Naive thymus-derived CD4-positive, alpha-beta T cell (primary cell): ENCODE measurements at places on chromosomes 6 and 20.

GRCh38 chr20:57211908-57212533 lies 54.4 kb downstream of the BMP7 start:
- DNase-seq = no peak

DNA sequence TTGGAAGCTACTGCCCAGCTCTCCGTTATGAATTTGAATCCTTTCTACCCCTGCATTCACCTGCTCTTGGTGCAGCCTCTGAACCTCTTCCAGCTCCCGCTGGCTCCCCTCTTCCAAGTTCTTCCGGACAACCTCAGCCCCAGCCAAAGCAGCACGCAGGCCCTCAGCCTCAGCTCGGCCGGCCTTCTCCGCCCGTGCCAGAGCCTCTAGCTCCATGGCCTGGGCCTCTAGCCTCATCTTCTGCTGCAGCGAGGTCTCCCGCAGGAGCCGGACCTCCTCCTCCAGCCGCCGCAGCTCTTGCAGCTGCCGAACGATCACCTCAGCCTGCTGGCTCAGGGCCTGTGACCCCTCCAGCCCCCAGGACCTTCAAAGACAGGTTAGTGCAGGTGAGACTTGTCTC lies 3.2 kb downstream of the CCHCR1 start:
- no peak for DNase-seq

GRCh38 chr20:2130062-2130591 lies 28.5 kb downstream of the STK35 start:
- no peak for DNase-seq

DNA sequence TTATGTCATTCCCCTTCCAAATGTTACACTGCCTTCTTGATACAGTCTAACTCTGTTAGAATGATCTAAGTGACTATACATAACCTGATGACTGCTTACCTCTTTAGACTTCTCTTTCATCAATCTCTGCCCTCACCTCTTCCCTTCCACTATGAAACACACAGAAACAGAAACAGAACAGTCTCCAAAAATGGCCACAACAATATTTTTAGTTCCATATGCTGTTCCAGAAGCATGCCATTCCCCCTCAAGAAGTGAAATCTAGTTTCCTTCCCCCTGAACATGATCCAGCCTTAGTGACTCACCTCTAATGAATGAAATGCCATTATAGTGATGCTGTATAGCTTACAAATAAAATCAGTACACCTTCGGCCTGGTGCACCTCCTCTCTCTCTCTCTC lies 229.3 kb upstream of the TENT5A start:
- no peak for DNase-seq

DNA sequence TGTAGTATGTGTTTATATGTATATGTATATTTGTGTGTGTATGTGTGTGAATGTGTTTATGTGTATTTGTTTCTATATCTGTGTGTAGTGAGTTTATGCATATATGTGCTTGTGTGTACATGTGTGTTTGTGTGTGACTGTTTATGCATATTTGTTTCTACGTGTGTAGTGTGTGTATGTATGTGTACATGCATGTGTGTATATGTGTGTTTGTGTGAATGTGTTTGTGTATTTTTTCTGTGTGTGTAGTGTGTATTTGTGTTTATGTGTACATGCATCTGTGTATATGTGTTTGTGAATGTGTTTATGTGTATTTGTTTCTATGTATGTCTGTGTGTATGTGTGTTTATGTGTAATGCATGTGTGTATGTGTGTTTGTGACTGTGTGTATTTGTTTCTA lies 12.1 kb upstream of the SMOC2 start:
- no peak for DNase-seq

- DNase-seq = no peak
These were observed 1.8 kb downstream of the EYA4 start for GRCh38 chr6:133242637-133243585.

DNA sequence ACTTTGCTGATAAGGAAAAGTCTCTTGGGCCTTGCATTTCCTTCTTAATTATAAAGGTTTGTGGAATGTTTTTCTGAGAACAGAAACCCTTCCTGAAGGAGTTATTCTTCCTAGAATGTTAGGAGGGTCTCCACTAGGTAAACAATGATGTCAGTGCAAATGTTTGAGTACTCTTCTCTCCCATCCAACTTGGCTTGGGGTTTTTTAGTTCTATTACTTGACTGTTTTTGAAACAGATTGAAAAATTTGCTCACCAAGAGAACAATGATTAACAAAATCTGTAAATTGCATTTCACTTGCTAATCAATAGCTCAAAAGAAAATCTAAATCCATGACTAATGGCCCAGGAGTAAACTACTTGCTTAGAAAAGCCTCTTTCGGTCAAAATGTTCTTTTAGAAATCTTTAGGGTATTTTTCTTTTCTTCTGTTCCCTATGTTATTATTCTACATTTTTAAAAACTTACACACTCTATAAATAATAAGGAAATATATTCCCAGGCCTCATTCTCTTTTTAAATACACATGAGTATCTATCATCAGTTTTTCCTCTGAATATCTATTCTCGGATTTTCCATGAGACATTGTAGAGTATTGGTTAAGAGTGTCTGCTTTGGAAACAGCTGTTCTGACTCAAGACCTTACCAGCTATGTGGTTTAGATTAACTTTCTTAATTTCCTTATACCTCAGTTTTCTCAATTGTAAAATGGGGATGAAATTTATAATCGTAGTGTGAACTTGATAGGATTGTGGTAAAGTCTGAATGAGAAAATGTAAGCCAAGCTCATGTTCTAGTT lies 234.2 kb upstream of the CITED2 start:
- no peak for DNase-seq

DNA sequence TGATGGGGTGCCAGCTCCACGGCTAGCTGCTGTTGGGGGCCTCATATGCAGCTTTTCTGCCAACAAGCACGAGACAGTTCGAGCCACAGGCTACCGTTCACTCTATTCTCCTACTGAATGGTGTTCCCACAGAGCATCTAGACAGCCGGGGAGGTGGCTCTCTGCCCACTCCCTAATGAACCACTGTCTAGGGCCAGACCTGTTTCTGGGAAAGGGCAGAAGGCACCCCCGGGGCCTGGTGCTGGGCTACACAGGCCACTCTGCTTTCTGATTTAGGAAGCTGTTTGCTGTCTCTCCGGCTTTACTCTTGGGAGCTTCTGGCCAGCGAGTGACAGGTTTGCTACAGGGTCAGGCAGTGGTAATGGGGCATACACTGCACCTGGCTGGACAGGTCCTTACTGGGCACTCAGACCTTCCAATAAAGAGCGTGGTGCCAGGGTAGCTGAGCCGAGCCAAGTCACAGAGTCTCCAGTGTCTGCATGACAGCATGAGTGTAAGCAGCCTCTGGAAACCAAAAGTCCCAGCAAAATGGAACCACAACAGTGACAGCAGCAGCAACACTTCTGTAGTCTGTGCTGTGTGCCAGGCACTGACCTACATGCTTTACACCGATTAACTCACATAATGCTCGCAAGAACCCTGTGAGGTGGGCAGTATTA lies 8.4 kb downstream of the CCDC167 start:
- DNase-seq = no peak

DNA sequence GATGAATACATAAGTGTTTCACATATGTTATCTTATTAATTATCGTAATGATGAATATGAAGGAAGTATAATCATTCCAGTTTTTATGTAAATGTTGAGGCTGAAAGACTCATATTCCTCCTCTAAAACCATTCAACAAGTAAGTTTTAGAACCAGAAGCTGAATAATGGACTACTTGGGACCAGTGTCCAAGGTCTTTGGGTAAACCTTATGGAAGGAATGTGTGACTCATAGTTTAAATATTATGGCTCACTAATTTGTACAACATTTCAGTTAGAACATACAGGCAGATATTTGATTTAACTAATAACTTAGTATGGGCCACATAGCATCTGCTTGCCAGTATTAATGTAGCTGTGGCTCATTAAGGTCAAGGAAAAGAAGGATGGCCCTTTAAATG lies 209.6 kb downstream of the TFAP2B start:
- no peak for DNase-seq

- DNase-seq = no peak
These were observed 371.7 kb upstream of the SASH1 start for GRCh38 chr6:147970970-147971369.
